ENCODE measurements at places on chromosomes 12 and 14.

- DNase-seq: no peak
Observed at GRCh38 chr12:24864796-24865125, 84.1 kb downstream of the BCAT1 start.

DNA sequence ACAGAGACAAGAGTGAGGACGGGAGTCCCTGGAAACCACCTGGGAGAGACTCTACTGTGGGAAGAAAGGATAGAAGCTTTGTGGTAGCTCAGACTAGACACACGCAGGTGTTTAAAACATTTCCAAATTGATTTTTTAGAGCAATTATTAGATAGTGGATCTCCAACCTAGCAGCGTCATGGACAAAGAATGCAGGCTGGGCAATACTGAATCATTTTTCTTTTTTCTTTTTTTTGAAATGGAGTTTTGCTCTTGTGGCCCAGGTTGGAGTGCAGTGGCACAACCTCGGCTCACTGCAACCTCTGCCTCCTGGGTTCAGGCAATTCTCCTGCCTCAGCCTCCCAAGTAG, 13.1 kb downstream of the GPR132 start:
- no peak for DNase-seq

DNA sequence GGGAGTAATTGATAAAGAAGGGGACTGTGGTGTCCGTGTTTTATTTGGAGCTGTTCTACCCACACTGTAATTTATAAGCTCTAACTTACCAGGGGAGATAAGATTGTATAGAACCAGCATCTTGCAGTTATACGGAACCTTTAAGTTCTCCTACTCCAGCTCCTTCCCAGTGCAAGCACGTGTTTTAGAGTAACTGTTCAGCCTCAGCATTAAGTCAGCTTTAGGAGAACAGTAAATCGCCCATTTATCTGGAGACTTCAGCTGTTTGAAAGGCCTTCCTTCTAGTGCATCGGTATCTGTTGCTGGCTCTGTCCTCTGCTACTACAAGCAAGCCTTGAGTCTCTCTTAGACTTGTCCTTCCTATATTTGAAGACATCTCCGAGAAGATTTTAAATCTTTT, 95.6 kb downstream of the ETV6 start:
- DNase-seq: no peak

- no peak for DNase-seq
Observed at GRCh38 chr12:70659077-70659606, 21.9 kb upstream of the PTPRB start.

GRCh38 chr12:3364661-3365462, 126.1 kb upstream of the PRMT8 start:
- DNase-seq: no peak

DNA sequence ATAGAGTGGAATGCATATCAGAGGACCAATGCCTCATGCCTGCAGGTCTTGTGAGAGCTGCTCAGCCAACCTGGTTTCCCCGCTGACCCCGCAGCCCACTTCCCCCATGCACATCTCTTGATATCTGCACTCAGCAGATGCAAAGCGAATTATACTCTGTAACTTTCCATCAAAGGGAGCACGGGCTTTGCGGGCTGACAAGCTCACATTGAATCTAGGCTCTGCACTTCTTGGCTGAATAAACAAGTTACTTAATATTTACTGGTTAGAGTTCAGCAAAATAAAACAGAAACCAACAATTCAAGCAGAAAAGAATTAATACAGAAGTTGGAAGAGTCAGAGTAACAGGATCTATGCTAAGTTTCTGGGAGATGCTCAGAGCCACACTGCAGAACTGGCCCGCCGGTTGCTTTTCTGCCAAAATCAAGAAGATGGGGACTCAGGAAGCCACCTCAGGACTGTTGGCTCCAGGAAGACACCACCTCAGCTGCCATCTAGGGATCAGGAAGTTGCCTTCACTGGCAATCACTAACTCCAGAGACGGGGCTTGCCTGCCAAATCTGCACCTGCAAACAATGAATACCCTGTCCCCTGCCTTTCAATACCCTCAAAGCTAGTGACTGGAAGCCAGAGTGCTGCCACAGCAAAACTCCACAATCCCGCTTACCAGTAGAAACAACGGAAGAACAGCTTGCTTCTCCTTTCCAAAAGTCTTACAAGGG, 46.5 kb downstream of the NR1H4 start:
- DNase-seq: no peak

DNA sequence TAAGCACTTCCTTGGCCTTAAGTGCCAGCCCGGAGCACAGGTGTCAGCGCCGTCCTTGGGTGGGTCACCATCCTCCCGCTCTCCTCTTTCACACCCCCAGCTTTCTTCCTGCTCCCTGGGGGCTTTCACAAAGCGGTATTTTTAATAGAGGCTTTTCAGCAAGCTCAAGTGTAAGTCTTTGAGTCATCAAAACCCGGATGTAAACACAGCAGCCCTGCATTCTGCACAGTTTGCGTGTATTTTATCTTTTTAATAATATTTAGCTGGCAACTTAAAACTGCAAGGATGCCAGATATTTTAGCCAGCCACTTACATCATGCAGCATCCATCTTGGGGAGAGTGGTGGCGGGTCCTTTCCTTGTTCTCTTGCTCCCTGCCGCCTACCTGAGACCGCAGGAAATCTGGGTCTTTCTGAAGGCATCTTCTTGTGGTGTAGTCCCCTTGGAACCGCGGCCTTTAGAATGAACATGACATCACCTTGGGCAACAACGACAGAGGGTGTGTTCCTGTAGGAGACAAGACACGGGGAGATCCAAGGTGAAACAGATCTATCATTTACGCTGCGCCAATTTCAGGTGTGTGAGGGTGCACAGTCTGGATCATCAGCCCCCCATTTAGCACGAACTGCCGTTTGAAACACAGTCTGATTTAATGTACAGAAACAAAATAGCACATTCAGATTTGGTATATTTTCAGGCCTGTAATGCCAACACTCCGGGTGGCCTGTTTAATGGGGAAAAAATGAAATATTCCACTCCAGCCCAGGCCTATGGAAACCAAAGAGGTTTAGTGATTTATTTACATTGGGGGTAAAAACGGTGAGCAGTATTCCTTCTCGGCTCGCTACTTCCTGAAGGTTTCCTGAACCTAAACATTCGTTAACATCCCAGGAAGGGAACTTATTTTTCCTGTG, 12.5 kb upstream of the IRF2BPL start:
- DNase-seq: no peak

DNA sequence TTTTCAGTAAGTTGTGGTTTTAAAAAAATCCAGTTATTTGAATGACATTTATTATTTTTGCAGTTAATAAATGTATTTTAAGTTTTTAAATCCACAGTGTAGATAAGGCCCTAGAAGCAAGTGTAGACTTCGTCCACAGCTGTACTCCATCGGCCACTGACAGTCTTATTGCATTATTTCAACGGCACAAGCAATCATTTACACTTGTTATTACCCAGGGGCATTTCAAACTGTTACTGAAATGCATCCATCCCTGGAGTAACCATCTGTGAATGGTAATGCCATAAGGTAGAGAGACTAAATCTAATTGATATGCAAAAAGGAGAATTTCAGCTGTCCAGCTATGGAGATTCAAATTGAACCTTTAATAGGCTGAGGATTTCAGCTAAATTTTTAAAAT, 48.4 kb downstream of the BICD1 start:
- no peak for DNase-seq

GRCh38 chr12:8493084-8493483, 20.2 kb upstream of the CLEC4D start:
- peak; percentile 58 for DNase-seq

GRCh38 chr12:82880442-82880901, 193.8 kb downstream of the TMTC2 start:
- DNase-seq: no peak

DNA sequence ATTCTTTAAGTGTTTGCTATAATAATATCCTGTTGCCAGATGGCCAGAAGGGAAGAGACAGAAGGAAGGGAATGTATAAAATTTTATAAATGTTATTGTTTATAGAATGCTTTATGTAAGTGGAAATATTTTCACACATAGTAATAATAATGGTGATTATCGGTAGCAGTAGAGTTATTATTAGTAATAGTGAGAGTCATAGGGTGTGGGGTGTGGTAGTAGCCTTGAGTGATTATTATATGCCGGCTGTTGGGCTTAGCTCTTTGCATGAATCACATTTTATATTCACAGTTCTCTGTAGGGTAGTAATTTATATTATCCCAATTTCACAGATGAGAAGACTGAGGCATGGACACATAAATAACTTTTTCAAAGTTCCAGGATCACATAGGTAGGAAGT, 391.4 kb downstream of the C12orf75 start:
- no peak for DNase-seq

DNA sequence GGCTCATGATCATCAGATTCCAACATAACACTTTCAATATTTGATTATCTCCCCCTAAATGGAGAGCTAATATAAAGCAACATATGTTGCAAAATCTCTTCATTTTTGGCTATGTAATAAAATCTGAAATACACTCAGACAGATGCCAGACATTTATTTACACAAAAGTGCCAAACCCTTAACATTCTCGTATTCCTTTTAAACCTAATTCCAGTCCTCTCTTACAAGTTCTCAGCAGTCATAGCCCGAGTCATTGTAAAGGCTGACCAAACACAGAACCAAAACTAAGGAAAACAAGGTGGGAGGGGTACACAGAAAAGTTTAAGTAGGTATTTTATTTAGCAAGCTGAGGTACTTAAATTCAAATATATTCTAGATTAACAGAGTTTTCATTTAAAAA, 81.4 kb downstream of the LRP6 start:
- no peak for DNase-seq

- no peak for DNase-seq
Observed at GRCh38 chr12:43291516-43291915, 260.5 kb downstream of the ADAMTS20 start.

DNA sequence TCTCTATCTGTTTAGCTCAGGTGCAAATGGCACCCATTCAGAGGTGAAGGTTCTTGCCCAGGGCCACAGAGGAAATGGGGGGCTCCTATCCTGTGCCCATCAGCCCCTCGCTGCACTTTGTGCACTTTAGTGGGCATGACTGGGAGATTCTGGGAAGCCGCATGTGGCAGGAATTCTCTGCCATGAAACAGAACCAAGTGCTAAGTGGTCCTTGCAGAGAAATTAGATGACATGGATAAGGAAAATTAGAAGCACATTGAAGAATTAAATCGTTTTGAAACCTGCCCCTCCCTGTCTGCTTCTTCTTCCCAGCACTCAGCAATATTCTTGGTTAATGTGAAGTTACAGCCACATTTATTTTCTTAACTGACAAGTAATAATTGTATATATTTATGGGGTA, 185.2 kb upstream of the RTL1 start:
- no peak for DNase-seq

DNA sequence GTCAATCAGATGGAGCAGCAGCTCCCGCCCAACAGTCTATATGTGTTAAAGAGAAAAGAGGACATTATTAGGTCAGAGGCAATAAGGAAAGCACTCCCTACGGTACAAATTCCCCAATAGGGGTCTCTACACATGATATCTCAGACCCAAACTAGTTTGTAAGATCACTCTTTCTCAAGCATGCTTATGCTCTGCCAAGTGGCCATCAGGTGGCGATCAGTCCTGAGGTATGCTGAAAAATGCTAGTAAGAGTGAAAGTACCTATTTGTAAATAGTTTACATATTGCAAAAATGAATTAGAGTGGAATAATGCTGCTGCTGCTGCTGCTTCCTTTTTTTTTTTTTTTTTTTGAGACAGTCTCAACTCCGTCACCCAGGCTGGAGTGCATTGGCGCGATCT, 61.0 kb downstream of the CPM start:
- DNase-seq: no peak

DNA sequence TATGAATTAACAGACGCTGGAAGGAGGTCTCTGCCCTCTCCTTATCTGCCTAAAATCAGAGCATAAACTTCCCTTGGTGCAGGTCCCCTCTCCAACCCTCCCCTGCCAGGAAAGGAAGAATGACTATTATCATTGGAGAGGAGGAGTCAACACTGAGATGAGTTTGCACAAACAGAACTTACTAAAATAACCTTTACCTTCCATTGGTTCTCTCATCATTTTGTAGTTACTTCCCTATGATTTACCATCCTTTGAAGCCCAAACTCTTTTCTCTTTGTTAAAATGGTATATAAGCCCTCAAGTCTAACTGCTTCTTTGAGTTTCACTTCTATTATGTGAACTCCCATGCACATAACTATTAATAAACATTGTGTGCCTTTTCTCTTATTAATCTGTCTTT, 64.2 kb upstream of the EEA1 start:
- no peak for DNase-seq

DNA sequence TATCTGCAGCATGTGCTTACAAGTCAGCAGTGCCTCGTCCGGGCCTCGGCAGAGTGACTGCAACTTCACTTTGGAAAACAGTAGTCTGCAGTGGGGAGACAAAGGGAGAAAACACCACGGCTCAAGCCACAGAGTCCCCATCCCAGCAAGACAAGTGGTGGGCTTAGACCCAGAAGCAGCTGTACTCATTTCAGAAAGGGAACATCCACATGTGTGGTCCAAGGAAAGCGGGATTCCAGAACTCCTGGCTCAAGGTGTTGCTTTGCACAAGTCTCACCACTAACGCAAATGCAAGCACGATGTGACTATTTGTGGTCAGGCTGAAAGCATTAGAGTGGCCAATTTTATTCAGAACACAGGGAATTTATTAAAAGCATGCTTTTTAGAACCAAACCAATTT, 198.3 kb downstream of the TTC7B start:
- DNase-seq: no peak

DNA sequence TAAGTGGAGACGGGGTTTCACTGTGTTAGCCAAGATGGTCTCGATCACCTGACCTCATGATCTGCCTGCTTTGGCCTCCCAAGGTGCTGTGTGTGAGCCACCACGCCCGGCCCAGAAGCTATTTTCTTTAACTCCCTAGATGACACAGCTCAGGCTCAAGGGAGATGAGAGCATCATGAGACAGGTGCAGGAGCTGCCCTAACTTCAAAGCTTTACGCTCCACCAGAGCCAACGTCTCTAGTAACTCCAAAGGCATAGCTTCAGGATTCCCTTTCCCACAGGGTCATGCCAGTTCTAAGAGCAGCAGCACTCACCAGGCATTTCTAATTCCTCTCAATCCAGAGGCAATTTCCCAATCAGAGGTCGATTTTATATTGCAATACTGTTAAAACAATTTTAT, 21.0 kb downstream of the NDUFA12 start:
- no peak for DNase-seq

DNA sequence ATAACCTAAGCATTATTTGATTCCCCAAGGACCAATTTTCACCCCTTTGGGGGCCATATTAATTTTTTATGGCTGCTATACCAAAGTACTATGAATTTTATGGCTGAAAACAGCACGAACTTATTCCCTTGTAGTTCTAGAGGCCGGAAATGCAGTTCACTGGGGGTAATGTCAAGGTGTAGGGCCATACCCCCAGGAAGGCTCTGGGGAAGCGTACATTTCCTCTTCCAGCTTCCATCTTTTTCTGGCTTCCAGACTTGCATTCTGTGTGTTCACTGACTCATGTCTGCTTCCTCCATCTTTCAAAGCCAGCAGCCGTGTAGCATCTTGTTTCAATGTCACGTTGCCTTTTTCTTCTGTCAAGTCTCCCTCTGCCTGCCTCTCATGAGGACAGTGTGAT, 133.5 kb downstream of the BICD1 start:
- no peak for DNase-seq

GRCh38 chr14:60648934-60649874, at the start of gene SIX1:
TSS of gene SIX1 (minus strand) at chr14:60649477. CDS start at chr14:60649189, 288 bp downstream.
- DNase-seq: peak; percentile 55

Data from upper lobe of left lung (tissue), 6 donors.